ENCODE measurements at places on chromosomes 1 and 21.

DNA sequence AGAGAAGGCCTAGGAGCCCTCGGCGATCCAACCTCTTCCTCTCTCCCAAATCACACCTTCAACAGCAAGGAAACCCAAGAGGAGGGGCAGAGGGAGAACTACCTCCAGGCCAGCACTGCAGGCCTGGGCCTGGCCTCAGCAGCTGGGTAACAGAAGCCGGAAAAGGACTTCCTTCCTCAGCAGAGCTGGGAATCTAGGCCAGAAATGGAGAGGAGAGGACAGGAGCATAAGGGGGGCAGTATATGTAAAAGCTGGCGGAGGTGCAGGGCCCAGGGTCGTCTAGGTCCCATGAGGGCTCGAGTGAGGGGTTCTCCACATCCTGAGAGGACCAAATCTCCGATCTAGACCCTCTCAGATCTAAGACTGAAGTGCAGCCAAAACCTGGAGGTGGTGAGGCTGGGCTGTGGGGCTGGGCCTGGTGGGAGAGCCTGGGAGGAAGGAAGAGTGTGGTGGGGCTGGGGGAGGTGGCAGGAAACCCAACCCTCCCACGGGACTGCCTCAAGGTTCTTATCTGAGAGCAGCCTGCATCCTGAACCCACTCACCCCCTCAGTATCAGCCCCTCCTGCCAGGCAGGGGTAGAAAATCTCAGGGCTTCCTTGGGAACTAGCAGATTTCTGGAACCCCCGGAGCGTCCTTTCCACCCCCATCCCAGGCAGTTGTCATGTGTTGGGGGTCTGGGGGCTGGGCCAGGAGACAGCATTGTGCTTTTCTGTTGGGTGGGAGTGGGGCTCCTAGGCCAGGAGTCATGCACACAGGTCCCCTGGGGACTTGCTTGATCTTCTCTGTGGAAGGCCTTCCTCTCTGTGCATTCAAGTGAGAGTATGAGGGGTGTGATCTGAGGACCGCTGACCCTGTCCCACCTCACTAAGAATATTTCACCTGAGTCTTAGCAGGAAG, 33.0 kb downstream of the PIK3C2B start:
- no peak for DNase-seq

DNA sequence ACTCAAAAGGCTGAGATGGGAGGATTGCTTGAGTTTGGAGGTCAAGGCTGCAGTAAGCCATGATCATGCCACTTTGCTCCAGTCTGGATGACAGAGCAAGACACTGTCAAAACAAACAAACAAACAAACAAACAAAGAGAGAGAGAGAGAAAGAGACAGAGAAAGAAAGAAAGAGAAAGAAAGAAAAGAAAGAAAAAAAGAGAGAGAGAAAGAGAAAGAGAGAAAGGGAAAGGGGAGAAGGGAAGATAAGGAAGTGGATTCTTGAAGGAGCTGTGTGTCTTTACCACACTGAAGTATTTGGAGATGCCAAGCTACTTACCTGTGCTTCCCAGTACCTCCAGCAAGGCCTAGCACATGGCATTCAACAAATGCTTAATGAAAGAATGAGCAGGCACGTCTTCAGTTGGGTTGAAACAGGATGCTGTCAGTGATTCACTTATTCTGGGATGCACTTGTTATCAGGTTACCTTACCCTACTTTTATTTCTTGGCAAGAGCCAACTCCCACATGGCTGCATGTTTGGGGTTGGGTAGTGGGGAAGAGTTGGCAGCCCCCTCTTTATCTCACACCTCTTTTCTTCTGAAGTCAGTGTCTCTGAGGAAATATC, 28.8 kb downstream of the CD101 start:
- no peak for DNase-seq

DNA sequence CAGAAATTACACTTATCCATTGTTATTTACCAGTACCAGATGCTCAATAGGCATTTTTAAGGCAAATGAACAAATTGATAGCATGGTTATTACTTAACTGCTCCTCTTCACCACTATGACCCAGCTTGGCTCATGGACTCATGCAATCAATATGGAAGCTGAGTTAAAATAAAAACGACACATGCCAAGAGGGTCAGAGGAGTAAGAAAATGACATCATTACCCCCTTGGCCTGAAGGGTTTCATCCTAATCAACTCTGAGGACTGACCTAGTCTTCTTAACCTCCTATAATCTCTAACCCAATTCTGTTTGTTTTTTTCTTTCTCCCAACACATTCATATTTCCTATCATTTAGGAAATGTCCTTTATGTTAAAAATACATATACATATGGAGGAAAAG, 41.6 kb downstream of the IRF2BP2 start:
- no peak for DNase-seq

GRCh38 chr1:32266921-32267591, 16.0 kb downstream of the LCK start:
- DNase-seq, result no peak

DNA sequence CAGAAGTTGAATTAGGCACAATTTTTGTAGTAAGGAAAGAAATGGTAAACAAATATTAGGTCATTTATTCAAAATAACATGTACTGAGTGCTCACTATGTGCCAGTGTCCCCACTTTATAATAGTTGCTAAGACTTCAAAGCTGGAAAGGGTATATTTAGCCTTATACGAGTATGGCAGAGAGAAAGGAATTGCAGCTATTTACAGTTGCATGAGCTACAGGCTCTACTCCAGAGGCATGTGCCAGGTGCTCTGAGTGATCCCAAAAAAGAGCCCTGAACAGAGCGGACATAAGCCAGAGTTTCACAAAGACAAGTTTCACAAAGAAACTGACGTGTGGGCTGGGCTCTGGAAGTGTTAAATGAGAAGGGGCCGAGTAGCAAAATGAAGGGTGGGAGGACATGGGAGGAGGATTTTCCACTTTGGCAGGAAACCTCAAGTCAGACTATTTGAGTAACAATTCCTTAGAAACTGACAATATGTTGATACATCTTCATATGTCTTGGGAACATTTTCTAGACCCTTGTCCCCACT, 40.9 kb downstream of the FASLG start:
- no peak for DNase-seq

GRCh38 chr1:206864939-206865671, at the start of gene IL20:
Gene IL20, plus strand, starts transcription at chr1:206865623. Its CDS starts 230 bp downstream, at chr1:206865853.
- peak; percentile 84 for DNase-seq

GRCh38 chr1:165645654-165646366, 14.8 kb downstream of the MGST3 start:
- DNase-seq, result no peak

DNA sequence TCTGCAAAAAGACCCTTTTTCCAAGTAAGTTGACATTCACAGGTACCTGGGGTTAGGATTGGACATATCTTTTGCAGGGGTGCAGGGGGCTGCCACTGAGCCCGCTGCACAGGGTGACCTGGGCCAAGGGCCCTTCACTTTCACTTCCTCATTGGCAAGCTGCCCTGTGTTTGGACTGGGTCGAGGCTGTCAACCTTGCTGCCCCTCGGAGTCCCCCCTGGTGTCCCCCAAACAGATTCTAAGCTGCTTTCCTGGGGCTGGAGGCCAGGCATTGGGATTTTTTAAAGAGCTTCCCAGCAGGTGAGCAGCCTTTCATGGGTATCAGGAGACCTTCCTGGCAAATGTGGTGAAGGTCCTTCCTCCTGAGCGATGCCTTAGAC, 7.9 kb upstream of the UMODL1 start:
- DNase-seq, result peak; percentile 53

GRCh38 chr1:4710592-4711415, 56.4 kb downstream of the AJAP1 start:
- no peak for DNase-seq

- no peak for DNase-seq
Observed at GRCh38 chr1:220028346-220028895, 17.9 kb downstream of the EPRS1 start.

DNA sequence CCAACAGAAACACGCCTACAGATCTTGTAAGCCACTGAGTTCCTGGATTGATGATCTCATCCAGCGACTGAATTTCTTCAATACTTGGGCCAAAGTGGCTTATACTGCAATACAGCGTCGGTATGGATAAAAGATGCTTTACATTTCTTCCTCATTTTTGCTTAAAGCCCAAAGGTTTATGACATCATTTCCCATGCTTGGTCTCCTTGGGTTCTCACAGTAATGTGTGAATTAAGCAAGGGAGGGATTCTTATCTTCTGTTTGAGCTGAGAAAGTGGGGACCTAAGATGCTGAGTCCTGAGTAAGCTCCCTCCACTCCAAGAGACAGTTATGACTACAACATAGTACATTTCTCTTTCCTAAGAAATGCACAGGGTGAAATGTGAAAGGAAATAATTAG, 39.5 kb downstream of the LBR start:
- DNase-seq, result no peak

GRCh38 chr1:21266119-21266774, 24.0 kb downstream of the ECE1 start:
- DNase-seq, result no peak

DNA sequence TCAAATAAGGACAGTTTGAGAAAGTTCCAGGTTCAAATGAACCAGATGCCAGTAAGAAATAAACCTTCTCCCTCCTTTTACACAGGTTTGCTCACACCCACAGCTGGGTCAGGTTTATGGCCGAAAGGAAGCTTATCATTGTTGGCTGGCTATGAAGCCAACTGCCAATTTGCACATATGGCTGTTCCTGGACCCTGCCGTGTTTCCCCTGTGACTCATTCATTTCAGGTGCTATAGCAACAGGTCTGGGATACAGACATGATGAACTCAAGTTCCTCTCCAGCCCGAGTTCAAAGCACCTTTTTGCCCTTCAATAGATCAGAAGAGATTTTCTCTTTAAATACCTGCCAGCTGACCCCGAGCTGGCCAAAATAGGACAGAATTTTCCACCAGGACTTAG, 134.4 kb upstream of the SMYD2 start:
- no peak for DNase-seq

GRCh38 chr1:165647517-165647916, 16.5 kb downstream of the MGST3 start:
- no peak for DNase-seq

- DNase-seq, result no peak
Observed at GRCh38 chr1:53294567-53294966, 33.3 kb downstream of the LRP8 start.

DNA sequence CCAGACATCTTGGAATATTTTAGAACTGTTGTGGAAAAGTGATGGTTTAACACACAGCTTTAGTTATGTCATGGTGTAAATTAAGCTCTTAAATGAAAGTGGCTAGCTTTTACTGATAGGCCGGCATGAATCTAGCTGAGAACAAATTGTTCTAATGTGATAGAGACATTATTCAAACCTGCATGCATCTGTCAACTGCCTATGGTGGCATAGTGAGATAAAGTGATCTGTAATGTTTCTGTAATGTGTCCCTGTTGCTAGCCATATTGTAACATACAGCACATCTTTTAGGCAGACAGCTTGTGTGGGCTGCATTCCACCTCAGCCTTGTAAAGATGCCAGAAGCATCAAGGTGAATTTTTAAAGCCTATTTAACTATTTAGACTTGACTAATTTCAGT, 16.0 kb downstream of the LRIG2 start:
- no peak for DNase-seq

DNA sequence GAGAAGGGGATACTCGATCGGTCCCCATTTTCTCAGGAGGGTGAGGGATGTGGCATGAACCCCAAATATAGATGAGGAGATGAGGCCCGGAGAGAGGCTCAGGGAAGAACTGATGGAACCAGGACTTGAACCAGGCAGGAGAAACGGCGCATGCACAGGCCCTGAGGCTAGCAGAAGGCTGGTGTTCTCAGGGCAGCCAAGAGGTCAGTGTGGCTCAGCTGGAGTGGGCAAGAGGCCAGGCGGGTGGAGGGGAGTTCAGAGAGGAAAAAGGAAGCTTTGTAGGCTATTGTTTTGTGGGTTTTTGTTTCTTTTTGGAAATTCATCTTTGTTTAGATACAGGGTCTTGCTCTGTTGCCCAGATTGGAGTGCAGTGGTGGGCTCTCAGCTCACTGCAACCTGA, 122.0 kb downstream of the LACTBL1 start:
- DNase-seq, result no peak

Measured in NCI-H2029 (cell line).